ENCODE measurements at places on chromosomes 6 and 20. TPM values are rescaled to one million over a fixed set of nuclear protein-coding genes. Genes with fewer than 3 reads are reported as not detected.

The SNX9 gene
- total RNA-seq = 23.4 TPM

The MEI4 gene
- not detected for total RNA-seq

The FAM229B gene
- total RNA-seq = 12.4 TPM

The VIP gene
- total RNA-seq = not detected

The CD93 gene
- not detected for total RNA-seq

The AHI1 gene
- total RNA-seq = 13.5 TPM

The APMAP gene
- total RNA-seq = 156 TPM

The OTOR gene
- not detected for total RNA-seq

The PRDM13 gene
- not detected for total RNA-seq

The CCM2L gene
- total RNA-seq = not detected

The CAGE1 gene
- total RNA-seq = not detected

The NKX2-2 gene
- total RNA-seq = not detected

The GATA5 gene
- not detected for total RNA-seq

The VARS2 gene
- total RNA-seq = 20.8 TPM

The NOP56 gene
- 109 TPM for total RNA-seq

The ANKEF1 gene
- 0.53 TPM for total RNA-seq

The FRMD1 gene
- total RNA-seq = not detected

The MEP1A gene
- total RNA-seq = not detected

The BPIFA3 gene
- not detected for total RNA-seq

The CASS4 gene
- total RNA-seq = 25.4 TPM

The TENT5A gene
- total RNA-seq = 2.6 TPM

The HSPA1L gene
- 0.35 TPM for total RNA-seq

The TMEM239 gene
- total RNA-seq = under 0.01 TPM

The ZNF165 gene
- total RNA-seq = 1.2 TPM

The BTBD3 gene
- 28.4 TPM for total RNA-seq

The CTSA gene
- 101 TPM for total RNA-seq

The BNIP5 gene
- total RNA-seq = not detected

The RFX6 gene
- total RNA-seq = not detected

The PLCB4 gene
- not detected for total RNA-seq

The LYRM4 gene
- total RNA-seq = 20.7 TPM

The OR2H1 gene
- not detected for total RNA-seq

The CAPN11 gene
- not detected for total RNA-seq

The SYNDIG1 gene
- total RNA-seq = not detected

The RAB5IF gene
- 131 TPM for total RNA-seq

The PARD6B gene
- total RNA-seq = 0.58 TPM

The TUBB2B gene
- 11.0 TPM for total RNA-seq

The KCNQ5 gene
- total RNA-seq = 0.53 TPM

The TRIM31 gene
- total RNA-seq = not detected

The ARFGEF3 gene
- under 0.01 TPM for total RNA-seq

Data from myometrial cell (primary cell).